ENCODE measurements at places on chromosomes 16 and 17.

GRCh38 chr17:50221266-50221863 lies 19.9 kb upstream of the COL1A1 start:
- no peak for DNase-seq

DNA sequence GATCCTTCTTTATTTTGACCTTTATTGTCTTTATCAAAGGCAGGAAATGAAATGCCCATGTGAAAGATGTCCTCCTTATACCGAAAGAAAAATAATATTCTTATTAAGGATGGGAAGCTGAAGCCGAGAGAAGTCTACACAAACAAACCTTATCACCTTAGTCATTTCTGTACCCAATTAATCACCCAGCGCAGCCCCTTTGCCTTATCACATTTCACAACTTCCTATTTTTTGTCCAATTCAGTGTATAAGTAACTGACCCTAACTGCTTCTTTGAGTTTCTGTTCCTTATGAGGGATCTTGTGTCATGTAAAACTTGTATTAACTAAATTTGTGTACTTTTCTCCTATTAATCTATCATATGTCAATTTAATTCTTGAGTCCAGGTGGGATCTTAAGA lies 16.4 kb upstream of the CCL23 start:
- no peak for DNase-seq

GRCh38 chr16:67393111-67393787 lies at the start of gene TPPP3:
Gene TPPP3, minus strand, starts transcription at chr16:67393498. Its CDS starts 2,387 bp downstream, at chr16:67391111.
- DNase-seq, result peak; percentile 88

- DNase-seq, result no peak
Measured at GRCh38 chr17:17557796-17558195, 33.7 kb downstream of the PEMT start.

Measured in hindlimb muscle (tissue), 1 donor.